Nucleus accumbens (tissue), 56 donors: ENCODE measurements at places on chromosomes 7 and 10.

GRCh38 chr7:28726555-28726954, 231.6 kb downstream of the TRIL start:
- DNase-seq = no peak

DNA sequence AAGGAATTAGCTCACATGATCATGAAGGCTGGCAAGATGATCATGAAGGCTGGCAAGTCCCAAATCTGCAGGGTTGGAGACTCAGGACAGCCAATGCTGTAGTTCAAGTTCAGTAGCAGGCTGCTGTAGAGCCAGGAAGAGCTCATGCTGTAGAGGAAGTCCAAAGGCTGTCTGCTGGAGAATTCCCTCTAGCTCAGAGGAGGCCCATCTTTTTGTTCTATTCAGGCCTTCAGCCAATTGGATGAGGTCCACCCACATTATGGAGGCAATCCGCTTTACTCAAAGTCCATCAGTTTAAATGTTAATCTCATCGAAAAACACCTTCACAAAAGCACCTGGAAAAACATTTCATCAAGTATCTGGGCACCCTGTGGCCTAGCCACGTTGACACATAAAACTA, 24.8 kb upstream of the FAM171A1 start:
- DNase-seq = no peak

- DNase-seq = no peak
Observed at GRCh38 chr10:6174201-6174874, 28.4 kb upstream of the PFKFB3 start.

- no peak for DNase-seq
Observed at GRCh38 chr10:71962901-71963300, 1.3 kb upstream of the CHST3 start.

DNA sequence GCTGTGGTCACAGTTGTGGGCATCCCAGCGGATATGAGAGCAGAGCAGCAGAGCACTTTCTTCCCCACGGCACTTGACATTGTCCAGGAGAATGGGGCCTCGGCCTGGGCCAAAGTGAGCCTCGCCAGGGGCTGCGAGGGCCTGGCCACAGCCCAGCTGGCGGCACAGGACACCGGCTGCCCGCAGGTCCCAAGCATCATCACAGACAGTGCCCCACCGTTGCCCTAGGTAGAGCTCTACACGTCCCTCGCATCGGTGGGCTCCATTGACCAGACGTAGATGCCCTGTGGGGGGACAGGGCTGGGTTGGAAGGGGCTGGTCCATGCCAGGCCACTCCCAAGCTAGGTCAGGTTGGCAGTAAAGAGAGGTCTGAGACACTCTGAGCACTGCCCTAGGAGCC, 19.4 kb downstream of the SSC4D start:
- no peak for DNase-seq

DNA sequence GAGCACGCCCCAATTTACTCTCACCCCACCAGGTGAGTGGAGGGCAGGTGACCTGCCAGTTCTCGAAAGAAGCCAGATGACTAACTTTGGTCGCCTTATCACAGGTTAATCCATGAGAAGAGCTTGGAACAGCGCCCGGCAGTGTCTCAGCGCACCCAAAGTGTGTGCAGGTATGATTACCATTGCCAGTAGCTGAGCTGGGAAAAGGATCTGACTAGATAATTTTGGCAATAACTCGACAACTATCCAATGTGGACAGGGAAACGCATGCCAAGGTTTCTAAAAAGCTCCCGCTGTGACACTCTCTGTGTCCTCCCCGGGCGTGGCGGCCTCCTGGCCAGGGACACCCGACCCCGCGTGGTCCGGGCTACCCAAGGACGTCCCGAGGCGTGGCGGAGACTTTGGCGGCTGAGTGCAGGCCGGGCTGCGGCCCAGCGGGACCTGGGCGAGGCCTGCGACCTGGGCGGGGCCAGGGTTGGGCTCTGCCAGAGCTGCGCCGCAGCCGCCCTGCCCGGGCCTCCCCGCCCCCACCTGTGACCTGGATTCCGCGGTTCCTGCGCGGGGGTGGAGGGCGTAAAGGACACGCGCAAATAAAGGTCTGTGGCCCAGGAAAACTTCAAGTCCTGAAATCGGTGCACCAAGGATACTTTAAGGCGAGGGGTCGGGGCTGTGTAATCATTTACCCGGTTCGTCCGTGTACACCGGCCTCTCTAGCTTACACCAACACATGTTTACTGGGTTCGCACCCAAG, 13.7 kb upstream of the WAPL start:
- no peak for DNase-seq

GRCh38 chr10:3093996-3094395, 26.6 kb downstream of the PFKP start:
- no peak for DNase-seq

- DNase-seq = no peak
Observed at GRCh38 chr7:39979406-39980073, 29.5 kb downstream of the CDK13 start.

GRCh38 chr7:139675127-139676125, 102.4 kb downstream of the HIPK2 start:
- DNase-seq = no peak

DNA sequence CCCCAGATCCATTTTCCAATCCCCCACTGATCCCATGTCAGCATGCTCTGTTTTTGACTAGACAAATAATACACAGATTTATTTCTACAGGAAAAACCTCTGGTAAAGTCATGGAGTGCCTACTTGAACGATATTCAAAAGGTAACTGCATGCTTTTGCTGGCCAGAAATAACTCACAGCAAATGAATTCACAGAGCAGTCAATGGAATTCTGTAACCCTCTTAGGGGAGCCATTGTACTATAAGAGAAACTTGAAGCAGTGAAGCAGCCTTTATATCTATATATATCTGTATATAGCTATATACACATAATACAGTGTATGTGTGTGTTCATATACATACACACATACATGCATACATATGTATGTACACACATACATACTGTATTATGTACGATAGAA, 29.0 kb upstream of the MEOX2 start:
- DNase-seq = no peak

- peak; percentile 45 for DNase-seq
Observed at GRCh38 chr10:22670788-22671187, 43.6 kb downstream of the PIP4K2A start.

- no peak for DNase-seq
Observed at GRCh38 chr10:35598379-35598778, 6.8 kb upstream of the GJD4 start.

DNA sequence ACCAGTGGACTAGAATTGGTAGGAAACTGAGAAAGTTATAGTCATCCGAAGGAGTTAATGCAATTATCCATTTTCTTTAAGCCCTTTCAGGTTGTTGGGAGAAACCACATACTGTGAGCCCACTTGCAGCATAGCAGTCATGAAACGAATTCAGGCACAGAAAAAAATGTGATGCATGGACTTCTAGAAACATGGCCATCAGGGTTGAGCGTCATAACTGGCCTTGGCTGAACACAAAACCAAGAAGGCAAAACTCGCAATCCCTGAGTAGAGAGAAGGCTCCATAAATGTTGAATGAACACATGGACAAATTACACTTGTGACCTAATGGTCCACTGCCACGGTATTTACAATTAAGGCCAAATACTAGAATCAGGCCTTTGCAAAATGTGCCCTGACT, 121.9 kb downstream of the FAM107B start:
- DNase-seq = no peak

DNA sequence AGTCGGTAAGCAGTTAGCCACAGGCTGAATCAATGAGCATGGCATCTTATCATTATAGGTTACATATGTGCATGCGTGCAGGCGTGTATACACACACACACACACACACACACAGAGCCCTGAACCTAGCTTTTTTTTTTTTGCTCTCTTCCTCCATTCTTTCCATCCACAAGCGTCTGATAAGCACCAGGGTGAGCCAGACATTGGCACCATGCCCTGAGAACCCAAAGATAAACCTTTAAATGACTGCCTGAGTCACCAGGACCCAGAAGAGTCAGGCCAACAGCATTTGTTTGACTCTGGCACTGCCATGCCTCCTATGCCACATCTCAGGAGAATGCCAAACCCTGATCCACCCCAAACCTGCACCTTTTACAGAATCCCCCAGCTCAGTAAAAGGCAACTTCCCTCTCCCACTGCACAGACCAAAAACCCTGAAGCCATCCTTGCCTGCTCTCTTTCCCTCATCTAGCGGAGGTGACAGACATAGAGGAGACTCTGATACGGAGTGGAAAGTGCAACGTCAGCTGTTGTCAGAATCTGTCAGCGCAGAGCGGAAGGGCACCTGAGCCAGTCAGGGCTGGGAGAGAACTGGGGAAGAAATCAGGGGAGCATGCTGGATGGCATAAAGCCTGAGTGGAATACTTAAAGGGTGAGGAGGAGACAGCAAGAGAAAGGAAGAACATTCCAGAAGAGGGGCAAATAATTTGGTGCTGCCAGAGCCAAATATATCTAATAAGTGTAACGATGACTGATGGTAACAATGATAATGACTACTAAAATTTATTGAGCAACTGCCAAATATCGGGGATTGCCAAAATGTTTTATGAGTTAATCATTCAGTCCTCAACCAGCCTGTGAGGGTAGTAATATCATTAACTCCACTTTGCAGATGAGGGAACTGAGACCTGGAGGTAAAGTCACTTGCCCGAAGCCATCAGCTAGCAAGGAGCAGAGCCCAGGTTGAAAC, 3.2 kb downstream of the PARP12 start:
- DNase-seq = no peak

GRCh38 chr10:86545101-86545500, 23.5 kb upstream of the WAPL start:
- DNase-seq = no peak

- no peak for DNase-seq
Observed at GRCh38 chr10:12062754-12063482, 5.8 kb upstream of the DHTKD1 start.

- DNase-seq = no peak
Observed at GRCh38 chr10:804787-805619, 115.5 kb upstream of the DIP2C start.

DNA sequence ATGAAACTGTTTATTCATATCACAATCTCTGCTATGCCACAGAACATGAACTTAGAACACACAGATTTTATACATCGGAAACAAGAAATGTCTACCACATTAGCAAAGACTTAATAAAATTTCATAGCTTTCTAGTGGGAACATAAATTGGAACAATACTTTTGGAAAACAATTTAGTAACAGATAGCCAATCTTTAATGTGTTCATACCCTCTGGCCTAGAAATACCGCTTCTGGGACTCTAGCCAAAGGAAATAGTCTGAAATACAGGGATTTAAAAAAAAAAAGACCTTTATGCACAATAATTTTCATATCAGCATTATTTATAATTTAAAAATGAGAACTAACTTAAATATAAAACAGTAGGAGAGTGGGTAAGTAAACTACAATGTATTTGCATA, 168.5 kb downstream of the PLXNA4 start:
- no peak for DNase-seq

- no peak for DNase-seq
Observed at GRCh38 chr10:129886263-129886662, 77.8 kb downstream of the EBF3 start.

DNA sequence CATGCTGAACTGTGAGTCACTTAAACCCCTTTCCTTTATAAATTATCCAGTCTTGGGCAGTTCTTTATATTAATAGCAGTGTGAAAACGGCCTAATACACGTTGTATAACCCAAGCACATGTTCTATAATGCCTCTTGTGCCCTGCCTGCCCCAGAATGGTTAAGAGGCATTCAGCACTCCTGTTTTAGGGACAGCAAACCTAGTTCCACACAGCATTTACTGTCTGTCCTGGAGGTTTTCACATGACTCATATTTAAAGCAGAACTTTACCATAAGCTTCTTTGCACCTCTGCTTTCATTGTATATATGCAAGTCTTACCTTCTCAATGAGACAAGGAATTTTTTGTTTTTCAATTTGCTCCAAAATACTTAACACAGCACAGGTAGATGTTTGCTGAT, 144.8 kb downstream of the ICA1 start:
- no peak for DNase-seq

DNA sequence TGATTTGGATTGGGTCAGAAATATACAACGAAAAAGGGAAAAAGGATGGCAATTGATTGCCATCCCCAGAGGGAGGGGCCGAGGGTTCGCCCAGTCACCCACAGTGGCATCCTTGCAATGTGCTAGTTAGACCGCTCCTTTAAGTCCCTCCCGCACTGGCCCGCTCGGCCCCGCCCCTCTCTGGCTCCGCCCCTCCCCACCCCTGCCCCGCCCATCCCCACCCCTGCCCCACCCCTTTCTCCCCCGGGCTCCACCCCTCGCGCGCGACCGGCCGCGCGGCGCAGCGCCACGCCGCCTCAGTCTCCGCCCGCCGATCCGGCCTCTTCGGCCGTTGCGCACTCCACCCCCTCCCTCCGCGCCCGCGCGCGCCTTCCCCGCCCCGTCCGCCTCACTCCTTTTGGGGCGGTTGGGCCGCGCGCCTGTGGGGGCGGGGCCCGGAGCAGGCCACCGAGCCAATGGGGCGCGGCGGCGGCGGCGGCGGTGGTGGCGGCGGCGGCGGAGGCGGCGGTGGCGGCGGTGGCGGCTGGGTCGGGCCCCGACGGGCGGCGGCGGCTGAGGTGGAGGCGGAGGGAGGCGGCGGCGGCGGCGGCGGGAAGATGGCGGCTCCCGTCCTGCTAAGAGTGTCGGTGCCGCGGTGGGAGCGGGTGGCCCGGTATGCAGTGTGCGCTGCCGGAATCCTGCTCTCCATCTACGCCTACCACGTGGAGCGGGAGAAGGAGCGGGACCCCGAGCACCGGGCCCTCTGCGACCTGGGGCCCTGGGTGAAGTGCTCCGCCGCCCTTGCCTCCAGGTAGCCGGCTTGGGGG, at the start of gene VKORC1L1:
TSS of gene VKORC1L1 (plus strand) at position 299 of the 806 bp plus-strand sequence. CDS start at position 597, 298 bp downstream.
- peak; percentile 57 for DNase-seq

GRCh38 chr7:155870334-155871180, 58.3 kb upstream of the SHH start:
- no peak for DNase-seq
